ENCODE measurements at places on chromosomes 5 and 9.

DNA sequence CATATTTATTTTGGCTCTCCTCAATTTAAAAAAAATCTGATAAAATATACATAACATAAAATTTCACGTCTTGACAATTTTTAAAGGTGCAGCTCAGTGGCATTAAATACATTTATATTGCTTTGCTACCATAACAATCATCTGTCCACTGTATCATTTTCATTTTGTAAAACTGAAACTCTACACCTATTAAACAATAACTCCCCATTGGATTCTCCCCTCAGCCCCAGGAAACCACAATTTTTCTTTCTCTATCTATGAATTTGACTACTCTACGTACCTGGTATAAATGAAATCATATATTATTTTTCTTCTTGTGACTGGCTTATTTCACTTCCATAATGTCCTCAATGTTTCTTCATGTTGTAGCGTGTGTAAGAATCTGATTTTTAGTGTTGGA lies 563.5 kb downstream of the PRR16 start:
- no peak for DNase-seq

DNA sequence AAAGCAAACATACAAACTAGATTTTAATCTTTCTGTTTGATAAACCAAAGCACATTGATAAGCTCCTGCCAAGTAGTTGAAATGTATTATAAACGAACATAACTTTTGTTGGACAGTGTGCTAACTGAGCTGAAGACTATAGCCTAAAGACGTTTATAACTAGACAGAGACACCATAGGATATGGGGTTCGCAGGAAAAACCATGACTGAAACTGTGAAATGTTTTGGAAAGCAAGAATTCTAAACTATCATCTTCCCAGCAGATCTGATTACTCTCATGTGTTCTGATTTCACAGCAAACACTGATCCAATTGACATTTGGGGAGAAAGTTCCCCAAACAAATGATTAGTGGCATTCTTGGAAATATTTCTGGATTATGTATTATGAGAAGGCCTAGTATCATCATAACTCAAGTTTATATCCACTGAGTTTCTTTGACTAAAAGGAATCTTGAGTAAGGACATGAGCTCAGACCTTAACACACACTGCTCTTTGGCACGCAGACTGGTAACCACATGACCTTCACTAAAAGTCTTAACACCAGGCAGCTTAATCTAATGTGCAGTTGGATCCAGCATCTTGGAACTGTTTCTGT lies 375.2 kb downstream of the ZNF608 start:
- DNase-seq, result no peak

GRCh38 chr5:116880150-116880549 lies 305.5 kb upstream of the SEMA6A start:
- DNase-seq, result no peak

DNA sequence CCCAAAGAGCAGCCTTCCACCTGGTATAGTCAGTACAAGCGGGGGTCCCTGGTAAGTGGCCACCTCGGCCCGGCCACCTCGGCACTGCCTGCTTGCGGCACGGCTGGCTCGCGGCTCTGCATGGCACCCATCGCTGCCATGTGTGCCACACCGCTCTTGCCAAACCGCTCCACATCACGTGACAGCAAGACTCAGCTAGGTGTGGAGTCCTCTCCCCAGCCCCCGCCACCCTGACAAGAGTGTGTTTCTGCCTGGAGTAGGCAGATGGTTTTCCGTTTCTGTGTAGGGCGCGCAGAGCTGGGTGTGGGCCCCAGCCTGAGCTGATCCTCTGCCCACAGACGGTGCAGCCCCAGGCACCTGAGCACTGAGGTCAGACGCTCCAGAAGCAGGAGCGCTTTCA lies 50.5 kb upstream of the FCN2 start:
- DNase-seq, result no peak

GRCh38 chr5:77101298-77101697 lies 14.2 kb upstream of the ZBED3 start:
- no peak for DNase-seq

DNA sequence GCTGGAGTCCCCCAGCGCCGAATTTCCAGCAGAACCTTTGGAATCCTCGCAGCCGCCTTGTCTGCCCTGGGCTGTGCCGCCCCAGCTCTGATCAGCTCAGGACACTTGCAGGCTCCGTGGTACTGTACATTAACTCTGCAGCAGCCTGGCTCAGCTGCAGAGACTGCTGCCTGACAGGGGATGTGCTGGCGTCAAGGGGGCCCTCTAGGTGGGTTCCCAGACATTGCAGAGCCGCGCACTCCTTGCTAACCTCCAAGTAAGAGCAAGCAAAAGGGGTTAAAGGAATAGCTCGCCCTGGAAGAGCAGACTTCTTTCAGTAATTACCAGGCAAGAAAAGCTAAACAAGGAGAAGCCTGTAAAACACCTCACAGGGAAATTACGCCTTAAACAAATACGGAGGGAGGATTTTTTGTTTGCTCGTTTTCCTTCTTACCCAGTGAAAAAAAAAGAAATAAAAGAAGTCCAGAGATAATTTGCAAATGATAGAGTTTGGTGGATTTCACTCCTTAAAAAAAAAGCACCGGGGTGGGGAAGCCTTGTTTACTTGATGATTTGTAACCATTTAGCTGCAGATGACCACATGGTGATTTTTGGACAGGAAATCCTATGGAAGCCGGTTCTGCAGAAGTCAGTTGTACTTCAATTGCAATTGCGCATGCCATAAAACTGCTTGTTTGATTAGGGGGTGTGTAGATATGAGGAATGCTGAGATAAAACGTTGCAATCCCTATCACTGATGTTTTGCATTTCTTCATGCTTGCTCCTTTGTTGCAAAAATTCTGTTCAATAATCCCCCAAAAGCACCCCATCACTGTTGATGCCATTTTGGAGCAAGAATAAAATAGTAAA lies 305.8 kb downstream of the PDE4D start:
- no peak for DNase-seq

DNA sequence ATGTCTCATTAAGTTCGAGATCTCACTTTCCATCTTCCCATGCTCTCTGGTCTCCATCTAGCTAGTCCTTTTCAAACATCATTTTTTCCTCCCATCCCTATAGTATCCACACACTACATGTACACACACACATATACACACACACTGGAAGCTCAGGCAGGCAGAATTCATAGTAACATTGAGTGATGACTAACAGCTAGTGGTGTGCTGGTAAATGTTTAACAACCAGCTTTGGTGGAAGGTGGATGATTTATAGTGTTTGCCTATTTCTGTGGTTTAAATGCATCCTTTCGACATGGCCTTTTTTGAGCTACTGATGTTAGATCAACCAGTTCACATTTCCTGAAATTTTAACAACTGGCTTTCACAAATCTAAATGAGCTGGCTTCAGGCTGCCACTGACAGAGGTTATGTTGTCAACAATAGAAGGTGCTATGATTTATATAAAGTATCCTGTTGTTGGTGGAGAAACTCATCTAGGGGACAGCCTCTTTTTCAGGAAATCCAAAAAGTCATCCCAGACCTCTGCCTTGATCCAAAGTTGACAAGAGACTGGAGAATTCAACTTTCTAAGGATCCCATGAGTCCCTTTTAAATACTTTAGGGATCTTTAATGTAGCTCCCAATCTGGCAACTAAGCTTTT lies 117.8 kb downstream of the CCDC192 start:
- no peak for DNase-seq

- no peak for DNase-seq
Measured at GRCh38 chr5:154097031-154097430, 58.3 kb downstream of the MFAP3 start.
